Upper lobe of right lung (tissue), 1 donor: ENCODE measurements at places on chromosomes 7 and 10. TPM values are rescaled to one million over a fixed set of nuclear protein-coding genes. Genes with fewer than 3 reads are reported as not detected.

Gene PWWP2B
- 26.0 TPM for total RNA-seq

Gene MBLAC1
- 3.0 TPM for total RNA-seq

Gene ANKRD61
- total RNA-seq, result not detected

Gene LDB3
- total RNA-seq, result 2.5 TPM

Gene PRPS1L1
- total RNA-seq, result not detected

GRCh38 chr10:86440874-86441843 lies 74.6 kb upstream of the GRID1 start:
- no peak for DNase-seq

GRCh38 chr10:122373721-122374120 lies 787 bp upstream of the PLEKHA1 start:
- no peak for DNase-seq

- DNase-seq, result no peak
Measured at GRCh38 chr7:84786073-84786472, 400.8 kb downstream of the SEMA3D start.

GRCh38 chr10:27692663-27693062 lies 53.0 kb downstream of the MKX start:
- DNase-seq, result no peak

- no peak for DNase-seq
Measured at GRCh38 chr10:99427566-99428190, 2.7 kb downstream of the GOT1 start.

GRCh38 chr10:72642318-72642717 lies 16.4 kb upstream of the MICU1 start:
- no peak for DNase-seq

DNA sequence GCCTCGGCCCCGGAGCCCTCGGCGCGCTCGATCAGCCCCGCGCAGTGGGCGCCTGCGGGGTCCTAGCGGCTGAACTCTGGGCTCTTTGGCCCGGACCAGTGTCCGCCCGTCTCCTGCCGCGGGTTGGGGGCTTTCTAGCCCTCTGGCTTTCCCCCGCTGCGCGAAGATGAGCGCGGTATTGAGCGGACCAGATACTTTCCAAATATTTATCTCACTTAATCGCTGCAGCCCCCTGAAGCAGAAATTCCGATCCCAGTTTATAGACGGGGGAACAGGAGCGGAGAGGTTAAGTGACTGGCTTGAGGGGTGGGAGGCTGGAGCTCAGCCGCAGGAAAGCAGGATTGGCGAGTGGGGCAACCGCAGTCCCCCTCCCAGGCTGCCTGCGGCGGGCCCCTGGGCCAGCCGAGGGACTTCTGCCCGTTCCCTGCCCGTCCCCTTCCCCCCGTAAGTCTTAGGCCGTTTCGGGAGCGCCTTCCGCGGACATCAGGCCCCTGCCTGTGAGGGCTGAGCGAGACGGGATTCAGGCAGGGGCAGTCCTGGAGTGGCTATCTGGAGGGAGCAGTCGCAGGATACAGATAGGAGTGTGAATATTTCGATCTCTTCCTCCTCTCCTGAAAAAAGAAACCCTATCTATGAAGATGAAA lies 565 bp downstream of the STRIP2 start:
- no peak for DNase-seq

GRCh38 chr10:6642876-6643275 lies 62.8 kb upstream of the PRKCQ start:
- DNase-seq, result no peak
